ENCODE measurements at places on chromosomes 1 and 21.

- DNase-seq = no peak
Measured at GRCh38 chr1:212215910-212216309, 69.3 kb upstream of the PPP2R5A start.

GRCh38 chr1:25487628-25488027 lies 55.8 kb upstream of the LDLRAP1 start:
- no peak for DNase-seq

GRCh38 chr21:25133939-25134338 lies 473.3 kb downstream of the MRPL39 start:
- DNase-seq = no peak

DNA sequence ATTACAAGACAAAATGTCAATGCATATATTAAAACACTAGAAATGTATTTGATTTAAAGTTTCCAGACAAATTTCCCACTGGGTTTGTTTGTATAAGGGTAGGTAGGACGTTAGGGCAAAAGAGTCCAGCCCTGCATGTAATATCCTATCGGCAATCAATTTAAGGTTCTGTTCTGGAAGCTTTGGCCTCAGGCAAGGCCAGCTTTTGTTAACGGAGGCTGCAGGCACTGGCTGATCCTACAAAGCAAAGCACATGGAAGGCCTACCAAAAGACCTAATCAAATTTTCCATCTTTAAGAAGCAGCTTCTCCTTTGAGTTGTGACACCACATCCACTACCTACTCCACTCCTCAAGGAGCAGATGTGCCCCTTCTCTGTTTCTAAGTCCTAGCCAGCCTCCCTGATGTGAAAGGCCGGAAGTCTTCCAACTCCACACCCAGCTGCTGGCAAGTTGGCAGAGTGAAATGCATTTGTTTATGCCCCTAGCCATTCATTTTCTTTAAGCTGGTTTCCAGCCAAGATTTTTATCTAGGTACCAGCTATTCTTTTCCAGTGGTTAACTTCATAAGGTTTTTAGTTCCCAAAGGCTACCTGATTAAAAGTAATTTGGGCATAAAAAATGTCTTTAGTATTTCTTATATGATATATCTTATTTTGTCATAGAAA lies 452.6 kb downstream of the PTBP2 start:
- DNase-seq = no peak

DNA sequence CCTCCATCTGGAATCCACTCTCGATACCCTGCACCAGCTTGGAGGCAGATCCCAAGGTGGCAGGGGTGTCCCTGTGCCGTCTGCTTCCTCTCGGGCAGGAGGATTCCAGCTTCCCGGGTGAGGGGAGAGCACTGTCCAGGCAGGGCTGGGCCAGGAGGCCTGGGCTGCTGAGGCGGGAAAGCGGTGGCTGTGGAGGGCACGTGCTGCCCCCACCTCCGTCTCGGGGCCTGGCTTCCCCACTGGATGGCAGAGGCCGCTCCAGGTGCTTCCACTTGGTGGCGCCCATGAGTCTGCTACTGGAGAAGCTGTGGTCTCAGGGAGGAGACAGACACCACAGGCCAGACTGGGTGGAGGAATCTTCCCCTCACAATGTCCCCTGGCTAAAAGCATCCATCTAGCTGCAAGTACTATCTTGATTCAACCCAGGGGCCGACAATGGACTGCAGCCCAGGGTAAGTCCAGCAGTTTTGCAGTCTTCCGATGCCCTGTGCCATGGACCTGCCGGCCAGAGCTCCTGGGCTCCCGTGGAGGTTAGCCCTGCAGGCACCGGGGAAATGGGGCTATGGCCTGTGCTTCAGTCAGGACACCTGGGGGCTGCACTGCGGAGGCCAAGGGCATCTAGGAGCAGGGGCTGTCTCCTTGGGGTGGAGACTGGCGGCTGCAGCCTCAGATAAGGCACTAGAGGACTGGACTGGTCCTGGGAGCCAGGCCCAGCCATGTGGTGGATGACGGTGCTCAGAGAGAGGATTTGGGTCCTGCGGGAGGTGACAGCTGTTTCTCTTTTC lies 41.3 kb upstream of the EIF4G3 start:
- DNase-seq = peak; percentile 6

DNA sequence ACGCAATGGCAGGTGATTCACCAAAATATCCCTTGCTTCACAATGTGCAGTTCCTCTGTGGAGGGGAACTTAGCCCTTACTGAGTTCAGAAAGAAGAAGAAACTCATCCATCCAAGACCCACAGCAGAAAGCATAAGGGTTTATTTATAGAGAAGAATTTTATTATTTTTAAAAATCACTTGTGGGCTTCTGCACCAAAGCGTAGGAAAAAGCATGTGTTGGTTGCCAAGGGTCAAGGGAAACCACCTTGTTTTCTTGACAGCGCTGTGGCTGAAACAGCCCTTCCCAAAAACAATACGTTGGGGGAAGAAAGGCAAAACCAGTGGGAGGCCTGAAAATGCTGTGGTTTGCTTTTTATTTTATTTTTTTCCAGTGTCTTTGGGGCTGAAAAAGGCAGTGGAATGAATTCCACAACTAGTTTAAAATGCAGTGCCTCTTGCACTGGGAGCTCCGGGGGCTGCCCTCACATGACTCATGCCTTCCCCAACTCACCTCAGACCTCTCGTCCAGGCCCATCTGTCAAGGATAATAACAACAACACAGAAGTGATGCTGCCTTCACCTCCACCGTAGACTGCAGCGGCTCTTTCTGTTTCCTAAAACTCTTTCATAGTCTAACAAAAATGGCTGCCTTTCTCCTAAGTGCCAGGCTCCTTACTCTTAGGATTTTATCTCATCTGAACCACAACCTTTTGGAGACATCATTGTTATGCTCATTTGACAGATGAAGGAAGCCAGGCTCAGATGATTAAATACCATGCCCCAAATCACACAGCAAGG lies 224.2 kb upstream of the JUN start:
- DNase-seq = no peak

DNA sequence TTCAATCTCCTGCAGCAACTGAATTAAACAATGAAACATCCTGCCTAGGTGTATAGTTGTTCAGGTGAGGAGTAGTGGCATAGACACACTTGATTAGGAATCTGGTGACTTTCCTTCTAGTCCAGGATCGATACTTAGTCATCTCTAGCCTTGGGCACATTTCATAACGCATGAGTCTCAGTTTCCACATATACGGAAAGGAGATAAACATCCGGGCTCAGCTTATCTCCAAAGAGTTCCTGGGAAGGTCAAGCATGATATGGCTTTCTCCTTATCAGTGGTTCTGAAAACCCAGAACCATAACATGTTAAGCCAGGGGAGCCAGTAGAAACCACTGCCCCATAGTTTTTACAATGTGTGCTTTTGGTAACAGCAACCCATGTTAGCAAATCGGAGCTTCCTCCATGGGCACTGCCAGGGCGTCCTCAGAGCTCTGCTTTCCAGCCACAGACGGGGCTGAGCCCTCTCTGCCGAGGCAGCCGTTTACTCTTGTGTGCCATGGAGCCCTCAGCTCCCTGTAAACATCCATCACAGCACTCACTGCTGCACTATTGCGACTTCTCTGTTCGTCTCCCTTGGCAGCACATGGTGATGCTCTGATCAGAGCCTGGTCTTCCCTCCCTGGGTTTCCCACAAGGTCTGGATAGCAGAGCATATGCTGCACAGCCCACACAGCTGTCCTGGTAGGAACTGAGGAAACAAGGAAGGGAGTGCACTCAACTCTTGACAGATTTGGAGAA lies 34.6 kb downstream of the RUNX1 start:
- no peak for DNase-seq
